ENCODE measurements at places on chromosomes 4 and X.
A peak's percentile ranks its signal among the peaks of the same experiment; 100 is the strongest.

GRCh38 chr4:42150653-42151567, 1.5 kb downstream of the BEND4 start:
- no peak for DNase-seq

- DNase-seq = no peak
Observed at GRCh38 chr4:38091636-38092035, 131.4 kb downstream of the PTTG2 start.

DNA sequence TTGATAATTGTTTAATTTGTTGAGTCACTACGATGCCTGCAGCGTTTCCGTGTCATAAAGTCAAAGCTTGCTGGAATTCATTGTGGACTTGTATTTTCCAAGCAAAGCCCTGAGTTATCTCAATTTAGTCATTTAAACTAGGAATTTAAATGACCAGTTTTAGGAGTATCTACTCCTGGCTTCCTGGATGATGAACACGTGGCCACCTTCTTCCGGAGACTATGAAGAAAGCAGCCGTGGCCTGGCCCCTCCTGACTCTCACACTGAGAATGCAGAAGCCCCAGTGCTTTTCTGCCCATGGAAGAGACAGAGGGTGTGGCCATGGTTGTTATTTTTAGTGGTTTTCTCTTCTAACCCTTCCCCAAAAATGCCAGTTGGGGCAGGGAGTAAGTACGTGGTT, 250.7 kb upstream of the GATB start:
- DNase-seq = no peak

- no peak for DNase-seq
Observed at GRCh38 chrX:14291666-14292500, 237.5 kb upstream of the GLRA2 start.

- DNase-seq = no peak
Observed at GRCh38 chr4:67436742-67437141, 108.6 kb downstream of the CENPC start.

GRCh38 chrX:120549483-120550452, 11.0 kb downstream of the CUL4B start:
- DNase-seq = no peak

- peak; percentile 64 for DNase-seq
Observed at GRCh38 chrX:24253030-24253429, 60.8 kb downstream of the SUPT20HL2 start.

- no peak for DNase-seq
Observed at GRCh38 chr4:158817562-158818296, 48.9 kb downstream of the FNIP2 start.

- no peak for DNase-seq
Observed at GRCh38 chr4:158630893-158631292, 40.8 kb downstream of the C4orf46 start.

- DNase-seq = no peak
Observed at GRCh38 chrX:1853447-1853846, 238.6 kb downstream of the ASMT start.

- no peak for DNase-seq
Observed at GRCh38 chrX:9911487-9911886, 55.7 kb upstream of the CLDN34 start.

GRCh38 chr4:19256823-19257222, 994.9 kb upstream of the SLIT2 start:
- DNase-seq = no peak

DNA sequence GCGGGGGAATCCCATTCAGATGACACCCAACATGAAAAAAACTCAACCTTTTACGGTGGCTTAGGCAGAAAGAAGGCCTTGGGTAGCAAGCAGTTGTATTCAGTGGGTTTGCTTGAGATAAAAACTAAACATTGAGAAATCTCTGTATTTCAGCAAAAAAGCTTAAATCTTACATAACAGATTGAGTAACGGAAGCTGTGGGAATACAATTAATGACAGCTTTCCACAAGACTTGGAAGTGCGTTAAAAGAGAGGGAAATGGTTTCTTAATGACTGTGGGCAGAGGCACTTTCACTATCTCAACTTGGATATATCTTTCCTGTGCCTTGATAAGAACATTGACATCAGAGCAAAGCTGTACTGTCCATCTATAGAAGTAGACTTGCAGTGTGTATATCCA, 418.5 kb upstream of the HS3ST1 start:
- DNase-seq = no peak

- DNase-seq = no peak
Observed at GRCh38 chr4:174111422-174111821, 172.0 kb downstream of the FBXO8 start.

DNA sequence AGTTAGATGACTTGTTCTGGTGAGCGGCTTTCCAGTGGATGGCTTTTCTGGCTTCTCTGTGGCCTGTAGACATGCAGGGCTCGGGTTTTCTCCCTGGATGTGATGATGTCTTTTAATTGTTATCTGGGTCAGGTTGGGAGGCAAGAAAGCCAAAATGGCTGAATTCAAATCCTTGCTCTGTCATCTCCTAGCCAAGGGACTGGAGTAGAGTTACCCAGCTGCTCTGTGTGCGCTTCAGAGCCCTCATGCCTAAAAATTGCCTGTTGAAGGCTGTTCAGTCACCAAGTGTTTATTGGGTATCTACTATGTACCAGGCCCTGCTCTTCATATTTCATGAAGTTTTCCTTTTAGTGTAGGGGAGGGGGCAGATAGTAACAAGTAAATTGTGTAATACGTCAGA, 7.3 kb downstream of the DCUN1D4 start:
- no peak for DNase-seq

- DNase-seq = no peak
Observed at GRCh38 chrX:13685126-13685763, 3.7 kb upstream of the RAB9A start.

DNA sequence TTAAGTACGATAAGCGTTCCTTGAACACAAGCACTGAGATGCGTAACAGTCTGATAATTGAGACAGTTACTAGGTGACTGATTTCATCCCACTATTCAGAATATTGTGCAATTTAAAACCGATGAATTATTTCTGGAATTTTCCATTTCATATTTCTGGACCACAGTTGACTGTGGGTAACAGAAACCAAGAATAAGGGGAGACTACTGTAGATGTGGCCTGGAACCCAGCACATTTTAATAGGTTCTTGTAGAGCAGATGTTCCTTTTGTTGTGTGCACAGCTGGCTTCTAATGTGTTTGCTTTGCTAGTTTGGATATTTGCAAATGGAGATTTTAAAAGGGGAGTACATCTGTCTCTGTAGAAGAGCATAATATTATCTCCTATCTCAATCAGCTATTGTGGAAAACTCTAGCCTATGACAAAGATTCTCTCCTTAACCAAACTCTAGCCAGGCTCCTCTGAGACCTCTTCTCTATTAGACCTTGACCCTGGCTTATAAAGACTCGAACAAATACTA, 16.4 kb downstream of the NAAA start:
- DNase-seq = no peak

GRCh38 chrX:67614423-67614822, 70.6 kb downstream of the AR start:
- no peak for DNase-seq

DNA sequence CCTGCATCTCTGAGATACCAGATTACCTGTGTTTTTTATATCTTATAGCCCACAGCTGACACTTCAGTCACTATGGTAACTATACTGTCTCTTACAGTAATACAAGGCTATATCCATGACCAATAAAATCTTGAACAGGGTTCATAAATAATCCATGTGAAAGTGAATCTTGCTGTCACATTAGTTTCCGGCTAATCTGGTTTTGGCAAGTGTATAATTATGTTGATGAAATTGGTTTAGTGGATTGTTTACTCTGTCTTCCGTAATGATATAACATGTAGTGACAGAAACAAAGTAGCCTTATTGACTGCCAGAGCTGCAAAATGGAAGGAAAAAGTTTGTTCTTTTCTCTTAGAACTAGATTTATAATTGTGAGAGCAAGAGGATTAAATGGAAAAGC, 686.6 kb upstream of the PABPC4L start:
- no peak for DNase-seq

DNA sequence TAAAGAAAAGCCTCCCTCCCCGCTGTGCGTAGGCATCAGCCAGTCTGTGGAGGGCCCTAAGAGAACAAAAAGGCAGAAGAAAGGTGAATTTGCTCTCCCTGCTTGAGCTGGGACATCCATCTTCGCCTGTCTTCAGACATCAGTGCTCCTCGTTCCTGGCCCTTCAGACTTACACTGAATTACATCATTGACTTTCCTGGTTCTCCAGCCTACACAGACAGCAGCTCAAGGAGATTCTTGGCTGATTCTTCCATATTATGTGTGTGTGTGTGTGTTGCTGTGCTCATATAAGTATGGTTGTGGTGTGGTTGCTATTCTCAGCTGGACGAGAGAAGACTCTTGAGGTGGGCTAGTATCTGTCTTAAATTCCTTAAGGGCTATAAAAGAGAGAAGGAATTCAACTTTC, 35.5 kb upstream of the CD99L2 start:
- DNase-seq = no peak

GRCh38 chr4:175871774-175872405, 59.8 kb upstream of the GPM6A start:
- no peak for DNase-seq

DNA sequence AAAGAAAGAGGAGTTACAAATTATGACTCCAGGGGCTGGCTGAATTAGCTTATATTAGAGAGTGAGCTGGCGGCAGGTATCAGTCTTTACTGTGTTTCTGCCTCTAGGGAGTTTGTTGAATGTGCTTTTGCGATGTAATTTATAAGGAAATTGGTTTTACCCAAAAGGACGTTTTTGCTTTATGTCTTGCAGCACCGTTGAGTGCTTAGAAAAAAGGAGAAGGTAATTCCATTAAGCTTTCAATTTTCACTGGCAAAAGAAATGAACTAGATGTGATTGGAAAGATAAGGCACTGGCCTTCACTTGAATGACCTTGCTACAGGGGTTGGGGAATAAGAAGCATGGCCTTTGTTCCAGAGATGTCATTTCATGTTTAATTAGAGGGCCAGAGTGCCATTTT, 74.9 kb upstream of the CBR4 start:
- no peak for DNase-seq

DNA sequence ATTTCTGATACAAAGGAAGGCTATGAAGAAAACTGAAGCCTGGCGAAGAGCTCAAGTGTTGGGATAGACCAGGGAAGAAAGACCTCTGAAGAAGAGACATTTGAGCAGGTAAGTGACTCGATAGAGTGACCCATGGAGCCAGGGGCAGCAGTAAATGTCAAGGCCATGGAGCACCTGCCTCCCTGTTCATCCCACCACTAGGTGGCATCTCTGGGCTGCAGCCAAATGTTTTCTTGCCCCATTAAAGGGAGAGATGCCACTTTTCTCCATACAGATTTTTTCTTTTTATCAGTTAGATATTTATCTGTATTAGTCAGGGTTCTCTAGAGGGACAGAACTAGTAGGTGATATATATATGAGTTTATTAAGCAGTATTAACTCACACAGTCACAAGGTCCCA, 4.9 kb upstream of the ZNF81 start:
- DNase-seq = peak; percentile 55

- no peak for DNase-seq
Observed at GRCh38 chr4:997375-998071, 4.3 kb upstream of the SLC26A1 start.

GRCh38 chrX:45140812-45141211, 59.9 kb downstream of the DIPK2B start:
- DNase-seq = no peak

- DNase-seq = no peak
Observed at GRCh38 chr4:4417886-4418285, 31.0 kb downstream of the NSG1 start.

DNA sequence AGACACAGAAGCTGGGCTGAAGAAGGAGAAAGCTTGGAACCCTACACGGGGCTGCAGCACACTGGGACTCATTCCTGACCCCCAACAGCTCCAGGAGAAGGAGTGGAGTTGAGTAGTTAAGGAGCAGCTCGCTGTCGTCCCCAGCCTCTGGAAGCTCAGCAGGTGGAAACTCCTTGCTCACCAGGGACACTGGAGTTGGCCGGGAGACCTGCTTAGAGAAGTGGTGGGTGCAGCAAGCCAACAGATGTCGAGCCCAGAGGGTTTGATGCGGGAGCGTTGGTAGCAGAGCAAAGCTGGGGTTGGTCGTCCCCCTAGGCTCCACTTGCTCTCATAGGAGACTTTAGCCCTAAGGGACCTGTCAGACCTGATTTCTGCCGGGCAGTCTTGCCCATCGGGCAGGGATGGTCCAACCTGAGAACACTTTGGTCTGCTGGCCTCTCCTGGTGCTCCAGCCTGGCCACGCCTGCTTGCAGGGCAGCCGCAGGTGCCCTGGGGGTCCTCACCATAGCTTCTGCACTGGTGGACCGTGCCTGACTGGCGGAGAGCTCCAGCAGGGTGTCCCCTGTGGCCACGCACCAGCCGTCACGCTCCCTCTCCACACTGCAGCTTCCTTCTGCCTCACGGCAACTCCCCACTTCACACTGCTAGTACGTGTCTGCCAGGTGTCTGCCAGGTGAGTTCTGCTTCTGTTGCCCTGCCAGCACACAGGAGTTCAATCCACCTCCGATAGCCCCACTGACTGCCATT, 353.7 kb downstream of the GASK1B start:
- DNase-seq = no peak

DNA sequence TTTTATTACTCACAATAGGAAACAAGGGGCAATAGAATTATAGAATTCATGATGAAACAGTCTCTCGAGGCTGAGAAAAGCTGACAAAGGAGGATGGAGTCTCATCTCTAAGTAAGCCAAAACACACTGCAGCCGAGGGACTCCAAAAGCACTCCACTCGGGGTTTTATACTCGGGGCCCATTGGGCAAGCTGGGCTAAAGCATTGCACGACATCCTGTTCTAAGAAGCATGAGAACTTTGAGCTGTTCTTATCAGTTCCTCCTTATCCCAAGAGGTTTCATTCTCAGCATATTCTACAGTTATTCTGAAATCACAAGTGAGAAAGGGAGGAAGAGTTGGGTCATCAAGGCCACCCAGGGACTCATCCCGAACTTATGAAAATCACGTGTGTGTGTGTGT, 1475.5 kb downstream of the PCDH18 start:
- no peak for DNase-seq

GRCh38 chr4:5238173-5238572, 186.9 kb downstream of the STK32B start:
- DNase-seq = no peak

DNA sequence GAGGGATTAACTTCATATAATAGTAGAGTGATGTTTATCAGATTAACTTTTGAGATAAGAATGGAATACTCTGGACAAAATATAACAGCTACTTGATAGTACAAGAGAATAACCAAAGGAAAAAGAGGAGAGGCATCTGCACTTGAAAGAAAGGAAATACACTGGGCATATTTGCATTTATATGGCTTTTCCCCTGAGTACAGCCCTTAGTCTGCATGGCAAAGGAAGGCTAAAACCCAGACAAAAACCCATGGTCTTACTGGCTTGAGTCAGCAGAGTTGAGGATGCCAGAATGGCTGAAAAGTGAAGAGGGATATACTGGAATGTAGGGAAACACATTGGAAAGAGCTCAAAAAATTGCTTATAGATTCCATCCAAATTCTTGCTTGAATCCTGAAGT, 101.6 kb downstream of the COL4A5 start:
- no peak for DNase-seq

- DNase-seq = no peak
Observed at GRCh38 chr4:4311193-4311592, 21.1 kb downstream of the ZBTB49 start.

DNA sequence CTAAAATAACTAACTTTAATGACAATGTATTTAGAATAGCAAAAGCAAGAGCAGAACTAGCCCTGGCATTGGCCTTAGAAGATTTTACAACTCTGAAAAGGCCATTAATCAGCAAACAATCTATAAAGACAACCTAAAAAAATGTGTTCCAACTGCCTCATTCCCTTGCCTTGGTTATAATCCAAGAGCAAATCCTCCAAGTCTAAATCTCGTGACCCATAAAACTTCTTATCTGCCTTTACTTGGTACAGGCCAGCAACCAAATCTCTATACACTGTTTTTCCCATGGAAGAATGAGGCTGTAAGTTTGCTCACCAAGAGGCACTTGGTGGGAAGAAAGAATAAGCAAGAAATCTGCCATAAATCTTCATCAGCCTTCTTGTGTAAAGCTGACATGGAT, 175.3 kb upstream of the MID1 start:
- DNase-seq = no peak
